ENCODE measurements at places on chromosomes 16 and 17.

GRCh38 chr16:25066426-25066746, 45.2 kb upstream of the LCMT1 start:
- DNase-seq = no peak

GRCh38 chr17:50358177-50358576, 12.3 kb downstream of the XYLT2 start:
- DNase-seq = no peak

GRCh38 chr17:6450926-6451832, 6.9 kb downstream of the PIMREG start:
- no peak for DNase-seq

DNA sequence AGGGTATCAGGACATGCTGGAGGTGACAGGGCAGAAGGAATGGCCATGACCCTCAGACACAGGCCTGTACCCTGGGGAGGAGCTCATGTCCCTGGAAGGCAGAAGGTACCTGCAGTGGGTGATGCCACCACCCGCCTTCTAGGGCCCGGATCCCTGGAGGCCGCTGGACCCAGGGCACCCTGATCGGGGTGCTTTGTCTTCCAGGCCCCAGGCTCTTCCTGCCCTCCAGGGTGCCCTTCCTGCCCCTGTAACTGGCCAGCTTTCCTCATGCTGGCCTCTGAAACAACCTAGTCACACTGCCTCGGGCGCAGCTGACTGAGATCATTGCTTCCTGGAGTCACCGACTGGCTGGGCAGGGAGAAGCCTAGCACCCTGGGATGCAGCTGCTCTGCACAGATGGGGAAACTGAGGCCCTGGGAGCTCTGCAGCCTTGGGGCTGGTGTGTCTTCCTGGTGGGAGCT, 5.8 kb downstream of the ADCY7 start:
- no peak for DNase-seq

GRCh38 chr16:3754081-3754703, 36.9 kb upstream of the TRAP1 start:
- DNase-seq = no peak

DNA sequence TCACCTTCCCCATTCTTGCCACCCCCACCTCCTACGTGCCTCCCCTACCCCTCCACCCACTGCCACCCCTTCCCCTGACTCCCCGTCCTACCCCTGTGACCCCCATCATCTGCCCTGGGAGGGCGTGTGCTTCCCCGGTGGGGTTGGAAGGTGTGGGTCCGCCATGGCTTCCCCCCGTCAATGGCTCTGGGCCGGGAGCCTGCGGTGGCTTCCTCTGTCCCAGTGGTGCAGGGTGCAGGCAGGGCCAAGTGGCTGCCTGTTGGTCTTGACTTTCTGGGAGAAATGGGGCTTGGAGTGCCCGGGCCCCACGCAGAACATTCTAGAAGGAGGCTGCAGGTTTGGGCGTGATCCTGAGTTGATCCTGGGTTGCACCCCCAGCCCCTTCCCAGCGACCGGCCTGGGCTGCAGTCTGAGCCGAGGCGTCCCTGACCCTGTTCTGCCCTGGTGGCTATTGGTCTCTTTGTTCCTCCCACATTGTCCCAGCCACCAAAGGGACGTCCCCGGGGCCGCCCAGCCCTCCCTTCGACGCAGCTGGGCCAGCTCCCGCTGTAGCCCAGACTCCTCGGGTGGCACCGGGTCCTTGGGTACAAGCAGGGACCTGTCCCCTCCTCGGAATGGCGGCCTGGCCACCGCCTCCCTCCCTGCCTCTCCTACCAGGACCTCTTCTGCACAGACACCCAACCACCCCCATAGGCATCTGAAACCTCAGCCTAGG, 25.7 kb downstream of the GSE1 start:
- no peak for DNase-seq
